ENCODE measurements at places on chromosomes 2 and 18.

- no peak for DNase-seq
Measured at GRCh38 chr18:39549144-39549543, 1983.5 kb upstream of the CELF4 start.

DNA sequence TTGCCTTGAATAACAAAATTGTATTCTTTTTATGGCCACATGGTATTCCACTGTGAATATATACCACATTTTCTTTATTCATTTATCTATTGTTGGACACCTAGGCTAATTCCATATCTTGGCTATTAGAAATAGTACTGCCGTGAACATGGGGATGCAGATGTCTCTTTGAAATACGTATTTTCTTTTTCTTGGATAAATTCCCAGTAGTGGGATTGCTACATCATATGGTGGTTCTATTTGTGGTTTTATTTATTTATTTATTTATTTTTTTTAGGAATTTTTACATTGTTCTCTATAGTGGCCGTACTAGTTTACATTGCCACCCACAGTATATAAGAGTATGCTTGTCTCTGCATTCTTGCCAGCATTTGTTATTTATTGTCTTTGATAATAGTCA is 679.8 kb upstream of the NRXN1 start:
- no peak for DNase-seq

DNA sequence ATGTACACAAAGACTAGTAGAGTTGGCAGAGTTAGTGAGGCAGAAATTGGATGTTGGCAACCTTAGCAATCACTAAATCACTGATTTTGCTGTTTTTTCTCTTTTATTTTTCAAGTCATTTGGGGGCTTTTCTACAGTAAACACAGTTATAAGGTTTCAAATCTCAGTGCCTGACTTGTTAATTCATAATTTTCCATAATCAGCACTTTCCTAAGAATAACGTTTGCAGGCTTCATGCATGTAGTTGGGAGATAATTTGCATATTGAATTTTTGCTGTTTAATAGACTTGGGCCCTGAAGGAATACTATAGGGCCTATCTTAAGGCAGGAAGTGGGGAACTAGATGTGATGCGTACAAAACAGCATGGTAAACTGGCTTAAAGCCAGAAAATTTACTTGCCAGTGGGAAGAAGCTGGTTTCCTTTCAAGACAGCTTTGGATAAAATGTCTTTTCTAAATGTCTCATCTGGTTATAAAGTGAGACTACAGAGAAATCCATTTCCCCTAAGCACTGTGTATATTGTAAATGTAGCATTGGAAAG is 127.2 kb upstream of the SMIM21 start:
- no peak for DNase-seq

DNA sequence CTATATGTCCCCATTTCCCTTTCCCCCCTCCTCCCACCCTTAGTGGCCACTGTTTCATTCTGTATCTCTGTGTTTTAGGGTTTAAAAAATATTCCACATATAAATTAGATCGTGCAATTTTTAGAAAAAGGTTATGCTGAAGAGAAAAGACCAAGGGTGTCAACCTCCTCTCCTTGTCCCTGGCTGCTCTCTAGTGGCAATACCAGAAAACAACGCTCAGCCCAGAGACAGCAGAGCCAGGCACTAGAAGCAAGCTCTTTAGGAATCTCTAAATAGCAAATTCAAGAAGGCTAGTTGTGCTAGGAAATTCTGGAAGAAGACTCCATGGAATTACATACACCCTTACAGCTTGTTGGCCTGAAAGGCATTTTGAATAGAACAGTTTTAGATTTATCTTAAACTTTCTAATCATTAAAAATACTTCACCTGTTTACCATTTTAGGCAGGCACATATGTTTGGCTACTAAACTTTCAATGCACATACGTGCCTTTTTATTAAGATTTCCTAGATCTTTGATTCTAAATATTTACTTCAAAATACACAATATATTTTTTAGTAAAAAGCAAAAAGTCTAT is 35.1 kb upstream of the RASGRP3 start:
- DNase-seq: peak; percentile 70

DNA sequence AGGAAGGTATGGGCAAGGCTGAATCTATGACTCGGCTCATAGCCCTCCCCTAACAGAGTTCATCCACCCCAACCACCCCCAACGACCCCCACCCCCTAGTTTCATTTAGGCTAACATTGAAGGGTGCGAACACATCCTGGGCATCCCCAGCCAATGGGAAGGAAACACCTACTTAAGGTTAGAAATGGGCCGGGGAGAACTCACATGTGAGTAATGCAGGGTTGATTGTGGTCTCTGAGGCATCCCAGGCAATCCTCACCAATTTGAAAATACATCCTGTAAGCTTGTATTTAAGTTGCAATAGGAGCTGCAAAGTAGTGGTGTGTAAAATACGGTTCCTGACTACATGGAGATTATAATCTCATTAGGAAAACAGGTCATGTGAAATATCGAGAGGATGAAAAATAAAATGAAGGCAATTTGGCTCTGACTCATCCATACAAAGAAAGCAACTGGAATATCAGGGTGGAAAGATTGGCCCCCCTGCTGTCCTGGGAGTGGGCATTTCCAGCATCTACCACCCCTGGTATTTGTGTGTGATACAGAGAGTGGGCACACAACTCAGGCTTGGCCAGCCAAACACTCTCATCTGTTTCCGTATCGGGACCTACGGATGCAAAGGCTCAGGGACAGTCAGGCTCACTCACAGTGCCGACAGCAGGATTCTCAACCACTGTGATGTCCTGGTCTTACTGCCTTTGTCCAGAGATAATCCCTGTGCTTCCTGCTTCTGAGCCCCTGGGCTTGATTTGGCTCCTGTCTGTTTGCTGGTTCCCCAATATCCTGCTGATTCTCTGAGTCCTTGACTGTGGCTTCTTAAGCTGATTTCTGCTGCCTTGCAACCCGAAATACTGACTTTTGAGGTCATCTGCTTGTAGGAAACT is 90.0 kb upstream of the NCKAP5 start:
- DNase-seq: no peak

GRCh38 chr2:45626387-45627221 is 15.5 kb upstream of the SRBD1 start:
- DNase-seq: no peak

- DNase-seq: no peak
Measured at GRCh38 chr18:48742706-48743475, 204.1 kb downstream of the CTIF start.

- no peak for DNase-seq
Measured at GRCh38 chr2:2591542-2591940, 260.5 kb upstream of the MYT1L start.

DNA sequence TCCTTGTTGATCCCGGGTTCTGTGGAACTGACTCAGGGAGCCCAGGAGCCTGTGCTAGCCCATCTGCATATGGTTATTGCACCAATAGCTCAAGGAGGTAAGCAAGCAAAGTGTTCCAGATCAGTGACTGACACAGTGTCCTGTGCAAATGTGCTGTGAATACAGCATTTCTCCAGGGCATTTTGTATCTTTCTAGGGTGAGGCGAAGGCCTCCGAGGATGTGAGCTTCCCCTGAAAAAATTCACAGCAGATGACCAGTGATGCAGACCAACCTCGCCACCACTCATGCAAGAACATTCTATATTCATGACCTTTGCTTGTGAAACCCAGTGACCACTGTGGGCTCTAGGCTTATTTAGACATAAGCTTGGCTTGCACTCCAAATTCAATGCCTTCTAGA is 15.2 kb upstream of the NT5DC4 start:
- DNase-seq: no peak

DNA sequence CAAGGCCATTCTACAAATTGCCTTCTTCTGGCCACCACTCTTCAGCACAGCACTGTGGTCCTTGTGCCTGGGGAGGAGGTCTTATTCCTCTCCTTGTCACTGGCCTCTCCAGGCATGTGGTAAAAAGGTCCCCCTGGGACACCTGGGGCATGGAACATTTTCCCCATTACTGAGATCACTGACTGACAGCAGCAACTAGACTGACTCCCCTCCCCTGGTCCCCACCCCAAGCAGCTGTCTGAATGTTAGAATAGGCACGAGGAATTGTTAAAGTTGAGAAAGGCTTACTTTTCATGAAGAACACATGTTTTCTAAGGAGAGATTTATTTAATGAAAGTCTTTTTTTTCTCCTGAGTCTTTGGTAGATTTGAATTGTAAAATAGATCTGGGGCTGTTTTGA is 39.5 kb upstream of the RTN4 start:
- no peak for DNase-seq

- DNase-seq: no peak
Measured at GRCh38 chr2:165803123-165803760, 9.2 kb upstream of the GALNT3 start.

DNA sequence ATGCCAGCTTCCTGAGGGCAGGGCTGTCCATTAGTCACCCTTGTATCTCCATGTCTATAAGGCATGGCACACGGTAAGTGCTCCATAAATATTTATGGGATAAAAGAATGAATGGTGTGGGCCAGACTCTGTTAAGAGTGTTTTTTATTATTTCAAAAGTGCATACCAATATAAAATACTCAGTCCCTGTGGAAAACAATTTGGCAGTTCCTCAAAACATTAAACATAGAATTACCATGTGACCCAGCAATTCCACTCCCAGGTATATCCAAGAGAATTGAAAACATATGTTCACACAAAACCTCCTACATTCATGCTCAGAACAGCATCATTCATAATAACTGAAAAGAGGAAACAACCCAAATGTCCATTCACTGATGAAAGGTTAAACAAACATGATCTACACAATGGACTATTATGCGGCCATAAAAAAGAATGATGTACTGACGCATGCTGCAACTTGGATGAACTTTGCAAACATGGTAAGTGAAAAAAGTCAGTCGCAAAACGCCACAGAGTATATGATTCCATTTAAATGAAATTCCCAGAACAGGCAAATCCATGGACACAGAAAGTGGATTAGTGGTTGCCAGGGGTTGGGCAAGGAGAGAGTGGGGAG is 69.1 kb upstream of the TCF7L1 start:
- DNase-seq: no peak

DNA sequence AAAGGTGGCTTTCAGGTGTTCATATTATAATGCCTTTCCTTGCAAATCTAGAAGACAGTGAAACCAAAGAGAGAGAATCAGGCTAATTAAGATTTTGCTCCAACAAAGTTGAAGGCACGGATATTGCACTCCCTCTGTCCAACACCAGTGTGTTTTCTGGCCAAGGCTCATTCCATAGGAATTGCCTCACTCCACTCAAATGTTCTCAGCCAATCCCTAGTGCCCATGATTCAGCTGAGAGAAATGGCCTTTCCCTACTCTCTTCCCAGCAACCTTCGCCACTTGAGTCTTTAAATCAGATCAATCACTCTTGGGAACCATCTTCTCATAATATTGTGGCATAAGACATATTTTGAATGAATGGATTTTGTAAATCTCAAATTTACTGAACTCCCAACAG is 768.2 kb upstream of the ACVR2A start:
- no peak for DNase-seq

DNA sequence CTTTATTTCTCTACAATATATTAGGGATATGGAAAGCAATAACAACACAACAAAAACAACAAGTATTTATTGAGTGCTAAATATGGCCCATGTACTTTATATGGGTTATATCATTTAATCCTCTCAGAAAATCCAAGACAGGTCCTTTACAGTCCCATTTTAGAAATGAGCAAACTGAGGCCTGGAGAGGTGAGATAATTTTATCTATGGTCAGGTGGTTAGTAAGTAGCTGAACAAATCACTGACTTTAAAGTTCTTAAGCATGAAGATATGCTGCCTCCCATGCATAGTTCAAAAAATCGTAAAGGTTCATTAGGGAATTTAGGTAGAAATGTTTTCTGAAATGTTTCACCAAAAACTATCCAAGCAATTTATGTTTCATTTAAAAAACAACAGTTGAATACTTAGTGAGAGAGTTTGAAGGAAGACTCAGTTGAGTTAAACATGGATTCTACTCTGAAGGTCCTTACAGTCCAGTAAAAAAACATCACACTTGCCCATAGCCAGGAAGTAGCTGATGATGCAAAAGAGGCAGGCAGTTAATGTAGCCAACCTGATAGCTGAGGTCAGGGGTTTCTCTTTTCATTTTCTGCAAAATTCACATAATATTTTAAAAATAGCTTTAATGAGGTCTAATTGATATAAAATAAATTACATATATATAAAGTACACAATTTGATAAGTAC is 7.6 kb upstream of the NFE2L2 start:
- DNase-seq: no peak

DNA sequence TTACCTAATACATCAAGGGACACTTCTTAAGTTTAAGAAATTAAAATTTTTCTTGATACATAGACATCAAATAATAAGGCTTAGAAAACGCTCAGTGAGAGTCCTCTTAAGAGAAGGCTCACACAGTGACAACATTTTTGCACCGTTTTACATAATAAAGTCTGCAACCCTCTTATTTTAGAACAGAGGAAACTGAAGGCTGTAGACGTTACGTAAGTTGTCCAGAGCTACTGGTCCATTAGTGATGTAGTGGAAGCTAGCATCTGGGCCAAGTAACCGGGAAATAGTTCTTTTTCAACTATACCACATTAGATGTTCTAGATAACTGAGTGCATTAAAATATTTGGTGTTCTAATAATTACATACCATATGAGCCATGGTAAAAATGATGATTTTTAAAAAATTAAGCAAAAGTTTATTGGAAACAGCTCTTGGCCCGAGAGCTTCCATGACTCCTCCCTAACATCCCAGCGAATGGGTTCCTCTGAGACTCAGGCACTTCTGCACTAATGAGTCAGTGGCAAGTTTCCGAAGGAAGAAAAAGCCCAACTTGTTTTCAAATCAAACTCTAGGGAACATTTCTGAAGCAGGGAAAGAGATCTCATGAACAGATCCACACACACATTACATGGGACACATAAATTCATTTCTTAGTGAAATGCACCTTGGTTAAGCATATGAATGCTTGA is 232.6 kb upstream of the PXDN start:
- DNase-seq: no peak

DNA sequence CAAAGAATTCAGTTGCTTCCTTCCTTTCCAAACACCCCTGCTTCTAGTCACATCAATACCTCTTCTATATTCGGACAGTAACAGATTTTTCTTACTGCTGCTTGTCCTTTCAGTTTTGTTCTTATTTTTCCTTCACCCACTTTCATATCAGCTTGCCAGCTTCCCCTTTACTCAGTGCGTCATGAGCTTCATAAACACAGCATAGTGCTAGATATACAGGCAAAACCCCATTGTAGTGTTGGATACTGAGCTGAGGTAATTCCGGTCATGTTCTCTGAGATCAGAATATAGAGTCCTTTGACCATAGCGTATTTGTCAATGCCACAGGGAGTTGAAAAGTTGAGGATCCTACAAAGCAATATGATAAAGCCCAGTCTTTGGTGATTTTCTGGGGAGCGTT is 2.4 kb downstream of the FARP2 start:
- DNase-seq: peak; percentile 76

- no peak for DNase-seq
Measured at GRCh38 chr2:231655488-231655887, 52.8 kb upstream of the PTMA start.

DNA sequence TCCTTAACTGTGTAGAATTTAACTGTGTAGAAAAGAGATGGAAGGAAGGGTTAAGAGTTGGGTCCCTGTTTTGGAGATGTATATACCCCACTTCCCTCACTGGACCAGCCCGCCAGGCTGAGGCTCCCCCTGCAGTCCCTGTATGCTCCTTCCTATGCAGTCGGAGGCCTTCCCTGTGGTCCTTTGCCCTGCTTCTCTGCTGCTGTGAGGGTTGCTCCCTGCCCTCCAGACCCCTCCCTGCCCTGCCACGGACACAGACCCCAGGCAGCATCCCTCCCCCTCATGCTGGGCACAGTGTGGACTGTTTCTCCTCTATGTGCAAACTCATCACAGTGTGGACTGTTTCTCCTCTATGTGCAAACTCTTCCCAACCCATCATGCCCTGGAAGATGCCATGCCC is 88.7 kb downstream of the TGOLN2 start:
- no peak for DNase-seq

- no peak for DNase-seq
Measured at GRCh38 chr18:10791169-10791831, 265.5 kb downstream of the NAPG start.

GRCh38 chr2:16691261-16691660 is 25.6 kb upstream of the CYRIA start:
- DNase-seq: no peak

Data from NAMALWA (cell line).